Activated CD8-positive, alpha-beta memory T cell treated with anti-CD3 and anti-CD28 coated beads, Interleukin-2, amount 50 U/mL, for 4 hours (primary cell): ENCODE measurements at places on chromosomes 1 and 21.
A peak's percentile ranks its signal among the peaks of the same experiment; 100 is the strongest.

GRCh38 chr1:106688446-106688845 is 368.0 kb upstream of the PRMT6 start:
- no peak for DNase-seq

GRCh38 chr1:7558041-7558461 is 213.0 kb upstream of the VAMP3 start:
- no peak for DNase-seq

DNA sequence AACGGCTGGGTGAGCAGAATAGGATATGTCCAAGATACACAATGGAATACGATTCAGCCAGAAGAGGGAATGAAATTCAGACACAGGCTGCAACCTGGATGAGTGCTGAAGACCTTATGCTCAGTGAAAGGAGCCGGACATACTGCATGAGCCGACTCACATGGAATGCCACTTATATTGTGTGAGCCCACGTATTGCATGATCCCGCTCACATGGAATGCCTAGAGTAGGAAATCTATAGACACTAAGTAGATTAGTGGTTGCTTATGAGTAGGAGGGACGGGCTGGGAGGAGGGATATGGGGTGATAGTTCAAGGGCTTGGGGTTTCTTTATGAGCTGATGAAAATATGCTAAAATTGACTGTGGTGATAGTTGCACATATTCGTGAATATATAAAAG is 26.8 kb downstream of the TMPRSS2 start:
- DNase-seq: no peak

GRCh38 chr1:75083848-75084514 is 50.2 kb upstream of the LHX8 start:
- DNase-seq: no peak

GRCh38 chr21:45979651-45980050 is 1.9 kb upstream of the COL6A1 start:
- no peak for DNase-seq

- DNase-seq: no peak
Measured at GRCh38 chr21:28142697-28143096, 850.0 kb downstream of the LTN1 start.

DNA sequence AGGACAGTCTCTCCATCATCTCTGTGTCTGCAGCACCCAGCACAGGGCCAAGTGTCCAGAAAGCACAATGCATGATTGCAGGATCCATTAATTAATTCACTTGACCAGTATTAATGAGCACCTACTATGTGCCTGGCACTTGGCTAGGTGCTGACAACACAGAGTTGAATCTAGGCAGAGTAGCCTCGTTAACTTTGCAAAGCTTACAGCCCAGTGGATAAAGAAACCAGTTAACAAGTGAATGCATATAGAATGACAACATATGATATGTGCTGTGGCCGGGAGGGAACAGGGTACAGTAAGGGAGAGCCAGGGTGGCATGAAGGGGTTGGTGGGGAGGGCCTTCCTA is 10.9 kb downstream of the SLC1A7 start:
- no peak for DNase-seq

DNA sequence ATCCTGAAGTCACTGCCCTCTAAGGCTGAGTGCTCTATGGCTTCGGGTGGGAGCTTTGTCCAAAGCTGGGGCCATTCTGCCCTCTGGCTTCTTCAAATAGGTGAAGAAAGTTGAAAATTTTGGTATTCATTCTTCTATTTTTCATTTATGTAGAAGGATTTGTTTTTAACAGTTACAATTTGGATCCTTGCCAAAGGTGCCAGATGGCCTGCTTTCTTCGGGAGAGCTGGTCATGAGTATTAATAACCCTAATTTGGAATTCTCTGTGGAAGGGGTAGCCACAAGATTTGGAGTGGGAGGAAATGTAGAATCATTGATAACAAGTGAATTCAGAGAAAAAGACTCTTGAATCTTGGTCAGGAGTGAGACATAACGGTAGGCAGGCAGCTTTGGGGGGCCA is 370.4 kb upstream of the ST6GALNAC5 start:
- DNase-seq: no peak

DNA sequence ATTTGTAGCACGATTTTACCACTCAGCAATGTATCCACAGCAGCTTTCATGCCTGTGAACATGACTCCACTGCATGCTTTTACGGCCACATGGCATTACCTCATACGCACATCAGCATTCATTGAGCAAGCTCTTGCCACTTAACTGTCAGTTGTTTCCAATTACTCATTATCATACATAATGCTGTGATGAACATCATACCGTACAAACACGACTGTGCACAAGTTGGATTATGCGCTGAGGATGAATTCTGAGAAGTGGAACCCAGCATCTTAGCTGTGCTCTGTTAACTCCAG is 9.6 kb downstream of the UMODL1 start:
- no peak for DNase-seq

GRCh38 chr1:209873067-209873799 is 45.5 kb downstream of the UTP25 start:
- DNase-seq: no peak

DNA sequence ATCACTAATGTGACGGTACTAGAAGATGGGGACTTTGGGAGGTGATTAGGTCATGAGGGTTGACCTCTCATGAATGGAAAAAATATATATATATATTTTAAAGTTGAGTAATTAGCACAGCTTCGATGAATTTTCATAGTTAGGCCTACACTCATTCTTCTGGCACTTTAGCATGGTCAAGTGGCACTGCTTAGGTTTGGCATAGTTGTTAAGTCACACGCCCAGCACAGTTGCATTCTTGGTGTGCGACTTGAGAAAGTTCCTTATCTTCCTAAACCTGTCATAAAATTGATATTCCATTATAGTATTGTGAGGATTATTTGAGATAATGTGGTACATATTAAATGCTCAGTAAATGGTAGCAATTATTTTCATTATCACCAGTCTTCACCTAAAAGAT is 47.7 kb downstream of the MAN1A2 start:
- DNase-seq: no peak

- DNase-seq: no peak
Measured at GRCh38 chr1:87926921-87927320, 598.2 kb downstream of the LMO4 start.

DNA sequence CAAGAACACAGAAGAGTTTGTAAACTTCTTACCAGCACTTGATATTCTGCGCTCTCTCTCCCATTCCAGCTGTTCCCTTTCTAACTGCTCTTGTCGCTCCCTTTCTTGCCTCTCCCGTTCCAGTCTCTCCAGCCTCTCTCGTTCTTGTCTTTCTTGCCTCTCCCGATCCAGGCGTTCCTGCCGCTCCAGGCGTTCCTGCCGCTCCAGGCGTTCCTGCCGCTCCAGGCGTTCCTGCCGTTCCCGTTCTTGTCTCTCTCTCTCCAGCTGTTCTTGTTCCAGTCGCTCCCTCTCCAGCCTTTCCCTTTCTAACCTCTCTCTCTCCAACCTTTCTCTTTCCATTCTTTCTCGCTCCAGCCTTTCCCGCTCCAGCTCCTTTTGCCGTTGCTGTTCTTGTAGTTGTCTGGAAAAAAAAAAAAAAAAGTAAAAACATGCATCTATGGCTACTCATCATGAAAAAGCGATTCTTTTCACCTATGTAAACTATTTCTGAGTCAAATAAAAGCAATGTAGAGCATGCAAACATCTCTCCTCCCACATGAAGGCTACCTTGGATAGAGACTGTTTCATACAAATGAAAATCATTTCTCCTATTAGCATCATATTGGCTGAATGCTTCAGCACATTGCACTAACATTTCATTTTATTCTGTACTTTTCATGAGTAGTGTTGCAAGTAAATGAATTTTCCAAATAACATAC is 91.5 kb upstream of the LBR start:
- DNase-seq: no peak

DNA sequence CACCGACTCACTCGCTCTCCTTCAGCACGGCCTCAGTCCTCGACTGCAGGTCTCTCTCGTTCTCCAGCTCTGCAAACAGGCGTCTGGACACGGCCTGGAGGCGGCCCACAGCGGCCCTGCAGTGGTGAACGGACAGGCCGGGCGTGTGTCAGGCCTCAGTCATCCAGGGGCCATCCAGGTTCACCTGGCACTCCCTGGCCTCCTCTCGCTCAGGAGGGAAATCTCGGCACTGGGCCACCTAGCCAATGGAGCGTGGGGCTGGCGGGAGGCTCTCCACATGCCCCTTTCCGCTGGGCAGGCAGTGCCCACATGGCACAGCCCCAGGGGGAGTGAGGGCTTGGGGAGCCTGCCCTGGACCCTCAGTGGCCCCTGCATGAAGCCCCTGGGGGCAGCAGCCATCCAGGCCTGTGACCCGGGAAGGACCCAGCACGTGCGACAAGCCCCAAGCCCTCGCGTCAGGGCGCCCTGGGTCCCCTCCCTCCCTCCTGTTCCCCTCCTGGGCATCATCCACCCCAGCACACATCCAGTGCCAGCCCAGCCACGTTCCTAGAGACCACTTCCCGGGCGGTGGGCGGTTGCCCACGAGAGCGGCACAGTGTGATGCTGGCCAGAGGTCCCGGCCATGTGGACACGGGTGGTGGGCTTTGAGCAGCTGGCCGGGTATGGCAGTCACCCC is 18.1 kb downstream of the CFAP74 start:
- DNase-seq: no peak

- DNase-seq: no peak
Measured at GRCh38 chr21:29557931-29558725, 259.4 kb downstream of the BACH1 start.

- DNase-seq: peak; percentile 39
Measured at GRCh38 chr1:160954158-160955104, at the start of gene ITLN2. Gene ITLN2 (minus strand): TSS chr1:160954809. CDS start chr1:160954741, 68 bp downstream.

GRCh38 chr1:29251164-29252124 is 15.1 kb downstream of the PTPRU start:
- no peak for DNase-seq

- no peak for DNase-seq
Measured at GRCh38 chr1:150472601-150473200, 14.5 kb upstream of the TARS2 start.

- DNase-seq: no peak
Measured at GRCh38 chr1:228927946-228928898, 192.9 kb downstream of the RHOU start.

GRCh38 chr1:19974822-19975416 is 4.5 kb downstream of the PLA2G2A start:
- DNase-seq: no peak

DNA sequence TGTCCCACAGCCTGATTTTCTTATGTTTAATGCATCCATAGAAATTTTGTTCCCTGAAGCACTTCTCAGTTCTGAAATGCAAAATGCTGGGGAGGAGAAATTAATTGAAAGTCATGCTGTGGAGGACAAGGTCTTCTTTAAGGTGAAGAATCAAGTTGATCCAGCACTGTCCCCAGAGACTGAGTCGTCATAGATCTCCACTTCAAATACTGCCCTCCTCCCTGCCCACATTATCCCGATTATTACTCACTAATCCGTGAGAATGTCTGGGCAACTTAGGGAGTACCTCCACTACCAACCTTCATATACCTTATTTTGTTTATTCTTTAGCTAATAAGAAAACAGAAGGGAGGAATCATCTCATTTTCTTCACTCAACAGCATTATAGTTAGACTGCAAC is 70.0 kb upstream of the FMN2 start:
- no peak for DNase-seq

DNA sequence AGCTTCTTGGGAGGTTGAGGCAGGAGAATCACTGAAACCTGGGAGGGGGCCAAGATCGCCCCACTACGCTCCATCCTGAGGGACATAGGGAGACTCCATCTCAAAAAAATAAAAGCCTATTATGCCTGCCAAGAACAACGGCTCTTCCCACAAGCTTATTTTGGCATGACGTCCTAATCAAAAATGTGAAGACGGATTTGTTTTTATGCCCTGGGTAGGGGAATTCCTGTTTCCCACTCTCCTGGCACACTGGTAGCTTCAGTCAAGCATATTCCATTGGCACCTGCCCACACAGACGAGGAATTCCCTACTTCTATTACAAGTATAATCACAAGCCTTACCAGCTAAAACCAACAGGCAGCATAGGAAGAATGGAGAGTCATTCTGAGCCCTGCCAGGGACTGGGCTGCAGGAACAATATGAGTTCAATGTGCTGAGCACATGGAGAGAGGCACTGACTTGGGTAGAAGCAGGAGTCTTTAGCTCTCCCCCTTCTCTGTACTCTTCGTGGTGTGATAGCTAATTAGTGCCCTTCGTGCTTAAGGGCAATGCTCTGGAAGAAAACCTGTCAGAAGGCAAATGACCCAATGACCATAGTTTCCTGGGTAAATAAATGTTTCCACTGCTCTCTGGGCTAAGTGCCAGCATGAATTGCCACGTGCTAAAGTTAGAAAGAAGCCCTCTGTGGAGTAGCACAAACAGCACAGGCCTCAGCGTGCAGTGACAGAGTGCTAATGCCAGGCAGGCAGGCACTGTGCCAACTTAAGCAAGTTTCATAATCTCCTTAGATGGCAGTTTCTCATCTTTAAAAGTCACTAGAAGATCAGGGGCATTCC is 16.8 kb downstream of the TNFSF4 start:
- DNase-seq: no peak

DNA sequence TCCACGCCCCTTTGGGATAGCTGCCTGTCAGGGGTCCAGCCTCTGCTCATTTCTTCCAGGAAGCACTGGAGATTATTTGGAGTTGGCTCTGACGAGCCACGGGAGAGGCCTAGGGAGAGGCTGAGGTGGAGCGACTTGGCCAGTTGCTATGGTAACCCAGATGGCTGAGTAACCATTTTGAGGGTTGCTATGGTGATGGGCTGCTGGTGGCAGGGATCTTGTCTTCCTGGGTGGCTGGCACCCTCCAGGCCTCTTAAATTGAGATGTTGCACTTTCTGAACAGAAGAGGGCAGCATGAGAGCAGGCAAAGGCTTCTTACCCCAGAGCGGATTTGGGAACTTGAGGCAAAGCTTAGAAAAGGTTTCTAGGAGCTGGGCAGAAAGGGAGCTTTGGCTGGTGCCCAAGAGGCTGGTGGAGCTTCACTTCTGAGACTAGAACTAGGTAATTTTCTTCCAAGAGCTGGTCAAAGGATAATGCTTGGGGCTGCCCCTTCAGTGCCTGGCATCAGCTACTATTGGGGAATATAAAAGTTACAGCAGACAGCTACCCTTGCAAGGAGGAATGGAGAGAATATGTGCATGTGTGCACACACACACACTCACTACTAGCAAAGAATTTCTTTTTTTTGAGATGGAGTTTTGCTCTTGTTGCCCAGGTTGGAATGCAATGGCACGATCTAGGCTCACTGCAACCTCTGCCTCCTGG is 72.5 kb downstream of the NDUFS5 start:
- DNase-seq: peak; percentile 55

DNA sequence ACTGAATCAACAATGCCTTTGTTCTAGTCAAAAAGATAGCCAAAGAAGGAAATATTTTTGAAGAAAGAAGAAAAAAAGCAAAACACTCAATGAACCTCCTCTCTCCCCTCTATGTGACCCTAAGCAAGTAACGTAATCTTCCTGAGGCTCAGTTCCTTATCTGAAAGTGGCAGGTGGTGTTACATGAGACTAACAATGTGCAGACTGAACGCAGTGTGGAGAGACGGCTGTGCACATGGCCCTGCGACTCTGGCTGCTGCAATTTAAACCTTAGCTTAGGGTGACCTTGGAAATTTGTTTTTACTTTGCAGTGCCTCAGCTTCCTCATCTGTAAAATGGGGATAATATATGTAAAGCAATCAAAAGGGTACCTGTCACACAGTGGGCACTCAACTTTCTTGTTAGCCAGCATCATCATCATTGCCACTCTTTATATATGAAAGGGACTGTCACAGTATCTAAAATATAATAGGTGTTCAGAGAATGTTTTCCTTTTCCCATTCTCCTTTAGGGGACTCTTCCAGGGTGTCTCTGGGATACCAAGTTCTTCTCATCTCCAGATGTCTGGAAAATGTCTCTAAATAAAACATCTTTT is 100.1 kb upstream of the JUN start:
- no peak for DNase-seq

- no peak for DNase-seq
Measured at GRCh38 chr1:206101351-206102045, 15.7 kb downstream of the AVPR1B start.

GRCh38 chr1:11704194-11704529 is 12.7 kb downstream of the DRAXIN start:
- no peak for DNase-seq
